ENCODE measurements at places on chromosomes 5 and 9.
A peak's percentile ranks its signal among the peaks of the same experiment; 100 is the strongest.

- DNase-seq = no peak
Measured at GRCh38 chr5:109080896-109081295, 328.9 kb downstream of the PJA2 start.

- no peak for DNase-seq
Measured at GRCh38 chr5:143805861-143806260, 6.1 kb upstream of the HMHB1 start.

- DNase-seq = no peak
Measured at GRCh38 chr9:23172206-23172605, 653.8 kb downstream of the ELAVL2 start.

- DNase-seq = peak; percentile 70
Measured at GRCh38 chr9:14532456-14533115, 160.6 kb downstream of the ZDHHC21 start.

DNA sequence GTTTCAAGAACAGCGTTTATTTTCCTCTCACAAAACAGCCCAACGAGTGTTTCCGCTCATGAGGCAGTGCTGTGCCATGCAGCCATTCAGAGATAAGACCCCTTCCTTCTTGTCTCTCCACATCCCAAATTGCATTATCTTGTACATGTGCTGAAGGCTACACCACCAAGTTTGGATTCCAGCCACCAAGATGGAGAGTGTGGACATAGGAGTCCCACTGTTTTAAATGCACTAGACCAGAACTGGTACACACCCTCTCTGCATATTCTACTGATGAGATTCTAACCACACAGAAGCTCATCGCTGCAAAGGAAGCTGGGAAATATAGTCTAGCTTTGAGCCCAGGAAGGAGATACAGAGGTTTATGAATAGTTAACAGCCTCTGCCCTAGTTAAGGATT, 509.4 kb downstream of the NFIB start:
- no peak for DNase-seq

- no peak for DNase-seq
Measured at GRCh38 chr5:68932830-68933434, 160.9 kb upstream of the SLC30A5 start.

DNA sequence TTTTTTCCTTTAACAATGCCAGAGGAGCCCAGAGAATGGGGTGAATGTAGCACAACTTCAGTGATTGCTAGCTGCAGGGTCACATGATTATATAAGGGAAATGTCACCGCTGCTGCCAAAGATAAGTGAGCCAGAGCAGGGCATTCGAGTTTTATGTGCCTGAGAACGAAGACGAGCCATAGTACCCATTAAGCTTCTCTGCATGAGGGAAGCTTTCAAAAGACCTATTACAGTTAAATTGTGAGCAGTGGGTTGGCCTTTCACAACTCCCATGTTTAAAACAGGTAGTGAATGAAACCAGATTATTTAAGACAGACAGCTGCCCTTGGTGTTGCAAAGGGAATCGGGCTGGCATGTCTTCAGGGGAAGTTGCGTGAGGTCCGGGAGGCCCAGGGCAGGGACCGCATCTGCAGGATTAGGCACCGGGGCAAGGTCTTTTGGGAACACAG, 82.4 kb upstream of the TNFAIP8 start:
- DNase-seq = no peak

- DNase-seq = no peak
Measured at GRCh38 chr5:116572350-116573278, 2.0 kb downstream of the SEMA6A start.

GRCh38 chr9:130112538-130113151, 58.9 kb downstream of the GPR107 start:
- peak; percentile 7 for DNase-seq

- DNase-seq = no peak
Measured at GRCh38 chr5:2015124-2015848, 132.6 kb upstream of the IRX4 start.

DNA sequence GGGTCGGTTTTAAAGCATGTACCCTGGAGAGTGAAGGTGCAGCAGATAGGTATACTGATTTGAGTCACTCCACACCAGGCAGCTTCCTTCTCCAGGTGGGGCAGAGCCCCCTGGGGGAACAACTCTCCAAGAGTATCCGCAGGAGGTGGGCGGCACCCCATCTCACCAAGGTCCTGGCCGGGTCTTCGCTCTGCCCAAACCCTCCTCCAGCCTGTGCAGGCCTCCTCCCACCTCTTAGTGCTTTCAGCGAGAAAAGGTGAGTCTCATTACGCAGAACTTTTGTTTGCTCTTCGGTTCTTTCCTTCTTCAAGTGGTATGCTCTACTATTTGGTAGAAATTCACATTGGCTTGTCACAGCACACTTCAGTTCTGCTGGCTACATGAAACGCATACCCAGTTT, 13.7 kb downstream of the SPACA9 start:
- no peak for DNase-seq

DNA sequence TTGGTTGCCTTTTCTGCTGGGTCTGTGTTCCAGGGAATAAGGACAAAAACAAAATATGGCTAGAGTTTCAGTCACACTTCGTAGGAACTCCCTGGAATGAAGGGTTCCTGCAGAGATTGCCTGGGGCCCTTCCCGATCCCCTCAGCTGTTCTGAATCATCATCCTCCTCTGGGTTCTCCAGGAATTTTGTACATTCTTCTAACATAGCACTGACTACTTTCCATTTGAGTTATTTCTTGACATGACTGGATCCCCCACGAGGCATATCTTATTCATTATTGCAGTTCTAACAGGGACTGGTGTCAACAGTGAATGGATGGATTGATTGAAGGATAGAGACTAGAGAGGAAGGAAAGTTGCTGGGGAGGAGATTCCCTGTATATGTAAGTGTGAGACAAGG, 49.2 kb upstream of the TNC start:
- no peak for DNase-seq

DNA sequence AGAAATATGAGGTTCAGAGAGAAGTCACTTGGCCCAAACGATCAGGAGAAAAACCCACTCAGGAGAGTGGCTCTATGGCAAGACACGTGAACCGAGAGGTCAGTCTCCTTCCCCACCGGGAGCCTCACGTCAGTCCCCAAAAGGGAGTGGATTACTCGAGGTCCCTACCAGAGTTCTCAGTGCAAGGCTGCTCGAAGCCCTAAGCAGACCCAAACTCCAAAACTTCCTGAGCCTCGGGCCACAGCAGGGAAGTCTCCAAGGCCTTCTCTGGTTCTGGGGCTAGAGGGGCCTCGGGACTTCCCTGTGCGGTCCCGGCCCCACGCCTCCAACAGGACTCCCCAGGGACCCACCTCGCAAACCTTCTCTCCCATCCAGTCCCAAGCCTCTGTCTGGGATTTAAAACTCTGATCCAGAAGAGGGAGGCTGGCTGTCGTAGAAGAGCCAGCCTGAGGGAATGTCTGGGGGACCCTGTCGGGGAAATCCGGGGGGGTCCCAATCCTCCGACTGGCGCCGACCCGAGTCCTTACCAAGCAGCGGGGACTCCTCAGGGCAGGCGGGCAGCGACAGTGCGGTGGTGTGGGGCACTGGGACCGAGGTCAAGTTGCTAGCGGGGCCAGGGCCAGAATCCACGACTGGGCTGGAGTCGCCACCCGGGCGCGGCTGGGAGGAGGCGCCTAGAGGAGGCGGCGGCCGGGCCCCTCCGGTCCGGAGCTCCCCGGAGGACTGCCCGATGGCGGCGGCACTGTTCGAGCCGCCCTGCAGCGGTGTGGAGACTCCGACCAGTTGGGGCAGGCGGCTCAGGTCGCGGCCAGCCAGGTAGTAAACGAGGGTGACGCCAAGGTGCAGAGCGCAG, 679 bp downstream of the B4GALT1 start:
- peak; percentile 56 for DNase-seq
